ENCODE measurements at places on chromosomes 1 and 21.

DNA sequence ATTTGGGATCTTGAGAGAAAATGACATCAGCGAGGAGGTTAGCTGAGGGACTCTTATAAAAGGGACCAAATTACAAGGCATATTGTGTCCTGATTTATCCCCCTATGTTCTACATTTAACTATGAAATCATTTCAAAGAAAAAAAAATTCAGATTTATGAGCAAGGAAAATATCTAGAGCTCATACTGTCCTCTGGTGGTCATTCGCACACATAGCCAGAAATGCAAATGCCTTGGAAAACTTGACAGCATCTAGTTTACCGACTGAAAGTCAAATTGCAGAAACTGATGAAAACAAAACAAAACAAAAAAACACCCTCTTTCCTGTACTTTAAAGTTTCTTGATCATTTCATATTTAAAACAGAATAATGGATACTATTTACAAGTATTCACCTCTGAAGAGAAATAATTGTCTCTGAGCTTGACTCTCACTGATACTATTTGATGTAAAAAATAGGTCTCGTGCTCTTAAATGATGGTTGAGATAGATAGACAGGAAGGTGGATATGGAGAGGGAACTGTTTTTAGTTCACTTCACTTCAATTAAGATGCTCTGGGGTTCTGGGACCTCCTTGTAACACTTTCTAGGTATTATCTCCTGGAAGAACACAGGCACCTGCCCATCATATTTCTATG lies 253.8 kb downstream of the PCP4 start:
- peak; percentile 9 for DNase-seq

DNA sequence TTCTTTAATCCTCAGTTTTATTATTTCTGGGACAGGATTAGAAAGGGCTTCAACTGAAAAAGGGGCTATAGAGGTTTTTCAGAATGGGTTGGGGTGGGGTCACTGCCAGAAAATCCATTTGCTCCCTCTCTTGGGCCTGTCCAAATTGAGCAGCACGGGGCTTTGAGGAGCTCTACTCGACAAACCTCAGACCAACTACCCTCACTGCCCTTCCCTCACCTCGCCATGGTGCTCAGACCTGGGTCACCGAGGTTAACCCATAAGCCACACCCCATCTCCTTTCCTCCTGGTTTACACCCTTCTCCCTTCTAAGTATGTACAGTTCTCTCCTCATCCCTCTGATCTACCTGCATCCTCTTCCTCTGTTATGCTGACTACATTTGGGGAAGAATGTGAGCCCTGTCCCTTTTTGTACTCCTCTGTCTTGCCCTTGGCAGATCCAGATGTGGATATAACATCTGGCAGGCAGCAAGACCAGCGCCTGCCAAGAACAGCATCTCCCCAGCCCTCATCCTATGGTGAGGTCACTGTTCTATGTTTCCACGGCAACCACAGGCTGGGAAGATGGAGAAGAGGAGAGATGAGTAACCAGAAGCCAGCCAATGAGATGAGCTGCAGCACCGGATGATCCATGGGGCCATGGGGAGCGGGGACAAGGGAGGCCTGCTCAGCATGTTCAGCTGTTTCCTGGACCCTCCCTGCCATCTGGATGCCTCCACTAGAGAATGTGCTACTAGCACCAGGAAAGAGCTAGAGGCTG lies 3.7 kb upstream of the FABP3 start:
- peak; percentile 90 for DNase-seq

- no peak for DNase-seq
These were observed 2.5 kb downstream of the MRPL9 start for GRCh38 chr1:151760597-151761385.

- no peak for DNase-seq
These were observed 29.6 kb upstream of the CPLANE2 start for GRCh38 chr1:16266411-16267118.

DNA sequence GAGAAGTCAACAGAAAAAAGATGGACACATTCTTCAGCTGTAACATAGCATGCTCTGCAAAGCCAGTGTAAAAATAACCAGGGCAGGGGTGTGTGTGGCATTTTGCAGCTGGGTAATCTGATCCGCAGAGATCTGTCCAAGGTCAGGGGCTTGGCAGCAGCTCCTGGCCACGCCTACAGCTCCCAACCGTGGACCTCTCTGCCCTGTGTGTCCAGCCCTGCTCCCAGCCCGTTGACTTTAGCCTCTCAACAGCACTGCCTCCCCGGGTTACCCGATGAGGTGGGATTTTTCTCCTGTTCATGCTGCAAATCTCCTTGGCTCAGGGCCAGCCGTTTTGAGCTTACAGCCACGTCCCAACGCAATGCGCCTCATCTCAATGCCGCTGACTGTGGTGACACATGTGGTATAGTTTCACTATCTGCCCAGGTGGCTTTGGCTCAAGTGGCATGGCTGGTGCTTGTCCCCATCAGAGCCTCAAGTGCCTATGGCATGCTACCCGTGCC lies 68.1 kb downstream of the VWA5B1 start:
- no peak for DNase-seq

DNA sequence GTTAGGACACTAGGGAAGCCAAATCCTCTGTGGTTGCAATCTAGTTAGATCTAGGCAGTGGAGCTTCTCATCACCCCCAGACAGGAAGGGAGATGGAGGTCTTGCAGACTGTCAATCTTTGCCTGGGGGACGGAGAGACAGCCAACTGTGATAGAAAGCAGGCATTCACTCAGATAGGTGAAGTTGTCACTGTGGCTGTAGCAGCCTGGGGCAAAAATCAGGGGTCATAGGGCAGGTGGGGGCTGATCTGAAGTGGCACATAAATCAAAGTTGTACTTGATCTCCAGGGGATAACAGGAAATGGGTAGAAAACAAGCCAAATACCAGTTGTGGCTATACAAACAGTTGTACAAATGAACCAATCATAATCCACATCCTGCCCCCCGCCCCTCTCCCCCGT lies 620.9 kb upstream of the USP24 start:
- DNase-seq = no peak

- no peak for DNase-seq
These were observed 155.1 kb downstream of the SIPA1L2 start for GRCh38 chr1:232474826-232475225.
